ENCODE measurements at places on chromosomes 7 and 10.

- DNase-seq = no peak
These were observed 9.8 kb downstream of the TBXAS1 start for GRCh38 chr7:139838876-139839275.

- DNase-seq = no peak
These were observed 722 bp downstream of the DENND10 start for GRCh38 chr10:119104654-119105015.

DNA sequence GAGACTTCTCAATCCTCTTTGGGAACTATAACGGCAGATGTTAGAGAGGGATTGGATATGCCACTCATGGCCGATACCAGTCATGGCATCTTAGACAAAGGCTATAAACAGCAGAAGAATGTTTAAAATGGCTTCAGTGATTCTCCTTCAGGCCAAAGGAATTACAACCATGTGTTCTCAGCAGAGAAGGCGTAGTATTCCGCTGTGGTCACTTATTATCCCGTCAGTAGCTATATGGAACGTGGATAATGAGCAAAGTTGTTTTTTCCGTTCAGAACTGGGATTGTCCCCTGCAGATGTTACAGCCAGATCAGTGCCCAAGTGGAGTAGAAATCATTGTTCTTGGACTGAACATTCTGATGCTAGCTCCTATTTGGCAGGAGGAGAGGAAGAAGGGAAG is 43.1 kb downstream of the TEX36 start:
- no peak for DNase-seq

GRCh38 chr10:52653263-52653909 is 119.2 kb downstream of the MBL2 start:
- no peak for DNase-seq

DNA sequence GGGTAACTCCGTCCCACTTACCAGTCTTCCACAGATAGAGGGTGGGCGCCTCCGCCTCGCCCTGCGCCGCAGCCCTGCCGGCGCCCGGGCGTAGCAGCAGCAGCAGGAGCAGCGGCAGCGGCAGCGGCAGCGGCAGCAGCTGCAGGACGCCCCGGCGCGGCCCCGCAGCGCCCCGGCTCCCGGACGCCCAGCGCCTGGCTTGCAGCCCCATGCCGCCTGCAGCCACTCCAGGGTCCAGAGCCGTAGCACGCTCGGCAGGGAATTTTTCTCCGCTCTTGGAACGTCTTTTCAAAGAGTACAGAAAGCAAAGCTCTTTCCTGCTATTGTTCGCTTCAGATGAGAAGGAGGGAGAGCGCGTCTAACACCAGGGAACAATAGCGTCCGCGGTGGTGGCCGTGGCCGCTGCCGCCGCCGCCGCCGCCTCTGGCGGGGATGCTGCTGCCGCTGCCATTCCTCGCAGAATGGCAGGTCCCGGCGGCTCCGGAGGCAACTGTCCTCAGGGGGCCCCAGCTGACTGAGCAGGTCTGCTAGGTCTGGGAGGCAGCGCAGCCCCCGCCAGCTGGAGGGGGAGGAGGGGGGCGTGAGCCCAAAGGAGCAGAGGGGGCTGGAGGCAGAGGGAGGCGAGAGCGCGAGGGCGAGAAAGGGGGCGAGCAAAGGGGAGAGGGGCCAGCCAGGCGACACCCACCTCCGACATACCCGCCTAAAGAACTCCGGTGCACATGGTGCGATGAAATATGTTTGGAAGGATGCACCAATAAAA is at the start of gene THSD7A:
Gene THSD7A (minus strand): TSS at position 463 of the 760 bp plus-strand sequence. CDS start 252 bp downstream, at position 211.
- peak; percentile 65 for DNase-seq

Data from femur (tissue), 1 donor.